ENCODE measurements at places on chromosomes 13 and 19. TPM values are rescaled to one million over a fixed set of nuclear protein-coding genes. Genes with fewer than 3 reads are reported as not detected.

ZNF345 gene
- total RNA-seq, result 8.0 TPM

METTL21C gene
- total RNA-seq, result not detected

ZSCAN4 gene
- not detected for total RNA-seq

CEACAM7 gene
- not detected for total RNA-seq

PABPC3 gene
- not detected for total RNA-seq

DNA sequence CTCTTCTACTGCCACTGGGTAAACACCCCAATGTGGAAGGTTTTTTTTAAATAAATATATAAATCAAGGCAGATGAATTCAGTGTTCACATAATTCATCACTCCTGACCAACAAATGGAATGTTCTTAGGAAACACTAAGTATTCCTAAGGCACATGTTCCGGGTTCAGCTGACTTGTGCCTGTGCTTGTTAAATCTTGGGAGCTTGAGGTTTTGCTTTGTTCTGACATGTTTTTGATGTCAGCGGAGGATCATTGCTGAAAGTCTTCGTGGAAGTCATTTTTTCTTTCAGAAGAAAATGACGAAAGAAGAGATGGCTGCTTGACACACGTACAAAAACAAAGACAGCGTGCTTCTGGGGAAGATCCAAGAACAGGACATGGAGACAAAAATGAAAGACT, 185.8 kb downstream of the MZT1 start:
- DNase-seq, result no peak

- no peak for DNase-seq
These were observed 183.5 kb upstream of the UFM1 start for GRCh38 chr13:38166116-38166515.

GRCh38 chr13:100738176-100738855, 63.7 kb upstream of the TMTC4 start:
- no peak for DNase-seq
